ENCODE measurements at places on chromosomes 7 and 10.

GRCh38 chr10:67666416-67667034 is 29.5 kb downstream of the CTNNA3 start:
- no peak for DNase-seq

GRCh38 chr7:13104128-13104527 is 416.7 kb downstream of the ARL4A start:
- no peak for DNase-seq

GRCh38 chr10:87670586-87670985 is 10.9 kb downstream of the PAPSS2 start:
- no peak for DNase-seq

GRCh38 chr10:29150010-29150409 is 138.9 kb upstream of the LYZL1 start:
- no peak for DNase-seq

DNA sequence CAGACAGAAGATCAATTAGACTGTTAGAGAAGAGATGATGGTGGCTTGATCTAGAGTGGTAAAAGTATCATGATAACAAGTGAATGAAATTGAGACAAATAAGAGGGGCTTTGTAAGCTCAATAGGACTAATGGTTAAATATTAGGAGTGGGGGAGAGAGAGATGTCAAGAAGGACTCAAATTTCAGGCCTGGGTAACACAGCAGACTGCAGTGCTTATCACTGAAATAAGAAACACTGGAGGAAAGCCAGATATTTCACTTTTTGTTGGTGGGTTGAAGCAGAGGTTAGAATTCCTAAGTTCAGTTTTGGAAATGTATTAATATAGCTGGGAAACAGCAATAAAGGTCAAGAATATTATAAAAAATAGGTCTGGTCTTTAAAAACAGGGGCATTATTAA is 74.6 kb downstream of the ORC5 start:
- DNase-seq, result no peak

GRCh38 chr7:127766831-127767459 is 115.0 kb downstream of the SND1 start:
- no peak for DNase-seq

DNA sequence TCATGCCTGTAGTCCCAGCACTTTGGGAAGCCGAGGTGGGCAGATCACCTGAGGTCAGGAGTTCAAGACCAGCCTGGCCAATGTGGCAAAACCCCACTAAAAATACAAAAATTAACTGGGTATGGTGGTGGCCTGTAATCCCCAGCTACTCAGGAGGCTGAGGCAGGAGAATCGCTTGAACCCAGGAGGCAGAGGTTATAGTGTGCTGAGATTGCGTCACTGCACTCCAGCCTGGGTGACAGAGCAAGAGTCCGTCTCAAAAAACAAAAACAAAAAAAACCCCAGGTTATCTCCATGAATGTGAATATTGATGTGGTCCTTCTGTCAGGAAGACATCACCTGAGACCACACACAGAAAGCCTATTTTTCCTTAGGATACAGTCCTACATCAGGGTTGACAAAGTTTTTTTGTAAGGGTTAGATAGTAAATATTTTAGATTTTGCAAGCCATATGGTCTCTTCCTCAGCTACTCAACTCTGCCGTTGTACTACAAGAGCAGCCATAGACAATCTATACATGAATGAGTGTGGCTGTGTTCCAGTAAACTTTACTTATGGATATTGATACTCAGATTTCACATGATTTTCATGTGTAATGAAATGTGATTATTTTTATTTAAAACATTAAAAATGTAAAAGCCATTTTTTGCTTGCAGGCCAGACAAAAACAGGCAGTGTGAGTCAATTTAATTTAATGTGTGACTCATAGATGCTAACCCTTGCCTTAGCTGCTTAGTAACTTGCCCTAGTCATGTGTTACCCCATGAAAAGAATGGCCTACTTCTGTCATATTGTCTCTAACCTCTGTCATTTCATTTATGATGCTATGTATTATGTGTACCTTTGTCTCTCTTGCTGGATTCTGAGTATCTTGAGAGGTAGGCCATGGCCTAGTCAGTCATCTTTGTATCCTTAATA is 78.1 kb downstream of the TPST1 start:
- no peak for DNase-seq

GRCh38 chr7:2687338-2687869 is 598 bp upstream of the AMZ1 start:
- no peak for DNase-seq

DNA sequence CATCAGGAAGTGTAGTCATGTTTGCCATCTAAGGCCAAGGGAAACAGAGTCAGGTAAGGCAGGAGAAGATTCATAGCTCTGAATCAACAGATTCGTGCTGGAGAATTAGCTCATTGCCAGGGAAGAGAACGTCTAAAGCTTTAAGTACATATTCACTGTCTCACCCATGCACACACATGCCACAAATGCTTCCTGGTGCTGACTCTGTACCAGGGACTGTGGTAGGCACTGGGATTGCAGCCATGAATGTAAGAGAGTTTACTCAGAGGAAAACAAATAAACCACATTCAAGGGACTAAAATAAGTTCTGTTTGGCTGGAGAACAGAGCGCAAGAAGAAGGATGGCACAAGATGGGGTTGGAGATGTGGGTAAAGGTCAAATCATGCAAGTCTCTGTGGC is 89.8 kb upstream of the HPS1 start:
- DNase-seq, result no peak

GRCh38 chr7:136900005-136900404 is 31.6 kb downstream of the CHRM2 start:
- no peak for DNase-seq

DNA sequence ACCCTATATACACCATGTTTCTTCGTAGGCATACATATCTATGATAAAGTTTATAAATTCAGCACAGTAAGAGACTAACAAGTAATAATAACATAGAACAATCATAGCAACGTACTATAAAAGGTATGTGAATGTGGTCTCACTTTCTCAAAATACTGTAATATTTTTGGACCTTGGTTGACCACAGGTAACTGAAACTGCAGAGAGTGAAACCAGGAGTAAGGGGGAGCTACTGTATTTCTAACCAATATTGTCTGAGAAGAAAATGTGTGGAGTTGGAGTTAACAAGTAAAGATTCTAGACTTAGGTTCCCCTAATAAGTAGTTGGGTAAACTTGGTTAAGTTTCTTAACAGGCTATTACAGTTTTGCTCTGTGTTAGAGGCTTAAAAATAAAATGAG is 72.1 kb downstream of the GNAI1 start:
- no peak for DNase-seq

DNA sequence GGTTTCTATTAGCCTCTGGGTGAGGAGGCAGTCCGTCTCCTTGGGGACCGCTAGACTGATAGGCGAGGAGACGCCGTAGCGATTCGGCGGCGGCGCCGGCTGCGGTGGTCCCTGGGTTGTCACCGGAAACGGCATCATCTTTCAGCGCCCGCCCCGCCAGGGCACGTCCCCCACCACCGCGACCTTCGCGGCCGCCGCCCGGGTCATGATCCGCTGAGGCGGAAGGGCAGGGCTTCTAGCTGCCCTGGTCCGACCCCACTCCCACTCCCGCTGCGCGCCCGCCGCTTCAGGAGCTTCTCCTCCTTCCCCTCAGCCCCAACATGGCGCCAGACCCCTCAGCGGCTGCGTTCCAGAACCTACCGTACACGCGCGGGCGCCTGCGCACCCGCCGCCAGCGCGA is at the start of gene PAPOLB:
Gene PAPOLB, minus strand, starts transcription at position 358 of the 400 bp plus-strand sequence. Its CDS starts 220 bp downstream, at position 138.
- no peak for DNase-seq

GRCh38 chr10:8829592-8829991 is 775.1 kb downstream of the GATA3 start:
- no peak for DNase-seq

GRCh38 chr7:80145780-80146422 is 11.3 kb downstream of the GNAI1 start:
- no peak for DNase-seq

DNA sequence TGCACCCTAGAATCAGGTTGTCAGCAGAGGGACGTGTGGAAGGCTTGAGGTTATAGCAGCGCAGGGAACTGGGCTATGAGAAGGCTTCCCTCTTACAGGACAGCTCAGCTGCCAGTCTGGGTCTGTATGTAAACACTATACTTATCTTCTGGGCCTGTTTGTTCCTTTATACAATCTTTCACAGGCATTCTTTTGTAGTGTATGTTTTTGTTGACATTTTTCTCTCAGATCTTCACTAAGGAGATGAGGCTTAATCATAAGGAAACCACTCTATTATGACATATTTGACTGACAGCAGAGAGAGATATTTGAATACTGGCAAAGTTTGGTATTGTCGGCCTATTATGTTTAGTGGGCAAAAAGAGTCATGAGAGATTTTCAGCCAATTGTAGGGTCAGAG is 929 bp downstream of the GBF1 start:
- DNase-seq, result no peak

DNA sequence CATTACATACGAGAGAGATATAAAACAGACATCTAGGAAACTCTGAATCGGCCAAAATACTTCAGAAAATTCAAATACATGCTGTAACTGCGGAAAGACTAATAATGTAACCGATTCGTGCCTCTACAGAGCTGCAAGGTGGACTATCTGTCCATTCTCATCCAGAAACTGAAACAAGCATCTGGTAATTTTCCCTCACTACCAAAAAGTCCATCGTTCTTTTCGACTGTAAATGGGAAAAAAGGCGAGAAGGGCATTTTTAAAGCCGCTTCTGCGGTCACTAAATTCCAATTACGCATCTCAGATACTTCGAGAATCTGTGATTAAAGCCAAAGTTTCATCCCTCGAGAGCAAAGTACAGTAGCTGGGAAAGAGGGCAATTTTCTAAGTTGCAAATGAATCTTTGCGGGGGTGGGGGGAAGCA is 1.3 kb downstream of the OGA start:
- DNase-seq, result no peak

DNA sequence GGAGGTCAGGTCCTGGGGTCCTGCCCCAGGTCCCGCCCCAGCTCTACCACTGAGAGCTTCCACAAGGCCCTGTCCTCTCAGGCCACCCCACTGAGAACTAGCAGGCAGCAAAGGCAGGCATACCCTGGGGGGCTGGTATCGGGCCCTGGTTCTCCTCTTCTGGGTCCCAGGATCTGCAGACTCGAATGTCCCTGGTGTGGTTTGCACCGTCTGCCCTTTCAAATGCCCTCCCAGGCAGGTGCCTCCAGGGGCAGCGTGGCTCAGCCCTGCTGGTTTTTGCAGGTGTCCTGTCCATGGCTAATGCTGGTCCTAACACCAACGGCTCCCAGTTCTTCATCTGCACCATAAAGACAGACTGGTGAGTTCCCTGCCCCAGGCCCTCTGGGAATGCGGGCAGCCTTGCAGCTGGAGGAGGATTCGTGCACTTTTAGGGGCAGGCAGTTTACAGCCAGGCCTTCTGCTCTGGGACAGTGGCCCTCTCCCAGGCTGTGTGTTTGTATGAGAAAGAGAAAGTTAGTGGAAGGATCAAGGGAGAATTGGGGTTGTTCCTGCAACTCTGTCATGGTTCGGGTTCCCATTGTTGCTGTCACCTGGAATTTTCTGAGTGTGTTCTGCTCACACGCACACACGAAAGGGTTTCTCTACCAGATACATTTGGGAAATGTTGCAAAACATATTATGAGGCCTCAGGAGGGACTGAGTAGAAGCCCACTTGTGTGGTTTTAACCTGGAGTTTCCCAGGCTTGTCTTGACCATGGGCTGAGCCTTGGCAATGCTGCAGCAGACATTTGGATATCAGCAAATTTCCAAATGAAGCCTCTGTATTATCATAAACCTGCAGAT is 5.0 kb downstream of the PPIF start:
- DNase-seq, result no peak

GRCh38 chr7:137935884-137936508 is 65.9 kb downstream of the CREB3L2 start:
- DNase-seq, result no peak

- DNase-seq, result no peak
Observed at GRCh38 chr7:144653449-144653848, 182.4 kb downstream of the TPK1 start.

DNA sequence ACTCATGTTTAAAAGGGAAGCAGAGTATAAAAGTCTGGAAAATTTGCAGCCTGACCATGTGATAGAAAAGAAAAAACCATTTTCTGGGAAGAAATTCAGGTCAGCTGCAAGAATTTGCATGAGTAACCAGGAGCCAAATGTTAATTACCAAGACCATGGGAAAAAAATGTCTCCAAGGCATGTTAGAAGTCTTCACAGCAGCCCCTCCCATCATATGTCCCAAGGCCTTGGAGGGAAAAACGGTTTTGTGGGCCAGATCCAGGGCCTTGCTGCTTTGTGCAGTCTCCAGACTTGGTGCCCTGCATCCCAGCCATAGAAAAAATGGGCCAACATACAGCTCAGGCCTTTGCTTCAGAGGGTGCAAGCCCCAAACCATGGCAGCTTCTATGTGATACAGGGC is 1019.6 kb upstream of the SORCS1 start:
- DNase-seq, result no peak

GRCh38 chr10:36759141-36759805 is 366.1 kb upstream of the ANKRD30A start:
- no peak for DNase-seq

GRCh38 chr10:70130878-70131559 is 1.6 kb downstream of the AIFM2 start:
- DNase-seq, result no peak

- DNase-seq, result no peak
Observed at GRCh38 chr7:73585196-73585595, 6.8 kb upstream of the TBL2 start.

DNA sequence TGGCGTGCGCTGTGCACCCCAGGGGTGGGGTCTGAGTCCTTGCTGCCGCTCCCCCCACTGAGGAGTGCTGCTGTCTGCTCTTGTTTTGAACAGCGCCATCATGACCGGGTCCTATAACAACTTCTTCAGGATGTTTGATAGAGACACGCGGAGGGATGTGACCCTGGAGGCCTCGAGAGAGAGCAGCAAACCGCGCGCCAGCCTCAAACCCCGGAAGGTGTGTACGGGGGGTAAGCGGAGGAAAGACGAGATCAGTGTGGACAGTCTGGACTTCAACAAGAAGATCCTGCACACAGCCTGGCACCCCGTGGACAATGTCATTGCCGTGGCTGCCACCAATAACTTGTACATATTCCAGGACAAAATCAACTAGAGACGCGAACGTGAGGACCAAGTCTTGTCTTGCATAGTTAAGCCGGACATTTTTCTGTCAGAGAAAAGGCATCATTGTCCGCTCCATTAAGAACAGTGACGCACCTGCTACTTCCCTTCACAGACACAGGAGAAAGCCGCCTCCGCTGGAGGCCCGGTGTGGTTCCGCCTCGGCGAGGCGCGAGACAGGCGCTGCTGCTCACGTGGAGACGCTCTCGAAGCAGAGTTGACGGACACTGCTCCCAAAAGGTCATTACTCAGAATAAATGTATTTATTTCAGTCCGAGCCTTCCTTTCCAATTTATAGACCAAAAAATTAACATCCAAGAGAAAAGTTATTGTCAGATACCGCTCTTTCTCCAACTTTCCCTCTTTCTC is 26.0 kb downstream of the BNIP3 start:
- DNase-seq, result no peak

- no peak for DNase-seq
Observed at GRCh38 chr10:96082153-96082552, 38.8 kb downstream of the CCNJ start.

DNA sequence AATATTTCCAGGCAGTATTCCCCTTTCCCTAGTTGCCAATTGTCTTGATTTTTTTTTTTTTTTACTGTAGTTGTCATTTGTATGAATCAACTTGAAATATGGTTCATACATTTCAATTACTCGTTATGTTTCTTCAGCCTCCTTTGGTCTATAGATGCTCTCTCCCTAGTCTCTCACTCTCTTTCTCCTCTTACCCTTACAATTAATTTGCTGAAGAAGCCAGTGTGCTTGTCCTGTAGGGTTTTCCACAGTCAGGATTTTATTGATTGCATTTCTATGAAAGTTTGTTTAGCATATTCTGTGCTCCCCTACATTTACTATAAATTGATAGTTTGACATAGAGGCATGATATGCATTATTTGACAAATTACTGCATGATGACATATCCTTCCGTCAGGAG is 112.0 kb upstream of the PRKCQ start:
- no peak for DNase-seq
